ENCODE measurements at places on chromosomes 2 and 18.

DNA sequence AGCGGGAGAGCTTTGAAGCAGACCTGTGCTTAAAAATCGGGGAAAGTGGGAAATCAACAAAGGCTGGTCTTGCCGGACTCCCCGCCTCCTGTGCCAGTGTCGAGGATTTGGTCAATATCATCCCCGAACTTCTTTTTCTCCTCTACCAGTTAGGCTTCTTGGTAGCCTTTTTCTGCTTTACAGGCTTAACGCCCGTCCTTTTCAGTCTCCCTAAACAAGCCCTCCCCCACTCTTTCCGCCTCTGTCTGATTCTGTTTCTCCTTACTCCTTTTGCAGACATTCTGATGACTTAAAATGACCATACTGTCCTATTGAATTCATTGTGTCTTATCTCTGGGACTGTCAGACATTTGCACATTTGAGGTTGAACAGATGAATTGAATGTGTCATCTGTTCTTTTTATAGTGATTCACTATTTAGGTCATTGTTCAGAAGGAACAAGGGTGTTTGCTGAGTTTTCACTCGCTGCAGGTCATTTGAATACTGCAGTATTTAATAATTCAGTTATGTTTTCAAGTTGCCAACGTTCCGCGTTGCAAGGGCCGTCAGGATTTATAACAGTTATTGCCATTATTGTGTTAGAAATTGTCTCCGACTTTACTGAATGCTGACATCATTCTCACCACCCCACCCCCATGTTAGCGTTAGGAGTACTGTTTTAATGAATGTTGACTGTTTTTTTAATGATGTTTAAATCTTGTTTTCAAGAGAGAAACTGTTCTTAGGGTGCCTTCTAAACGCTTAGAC, 1.1 kb downstream of the ITGAV start:
- peak; percentile 68 for DNase-seq

DNA sequence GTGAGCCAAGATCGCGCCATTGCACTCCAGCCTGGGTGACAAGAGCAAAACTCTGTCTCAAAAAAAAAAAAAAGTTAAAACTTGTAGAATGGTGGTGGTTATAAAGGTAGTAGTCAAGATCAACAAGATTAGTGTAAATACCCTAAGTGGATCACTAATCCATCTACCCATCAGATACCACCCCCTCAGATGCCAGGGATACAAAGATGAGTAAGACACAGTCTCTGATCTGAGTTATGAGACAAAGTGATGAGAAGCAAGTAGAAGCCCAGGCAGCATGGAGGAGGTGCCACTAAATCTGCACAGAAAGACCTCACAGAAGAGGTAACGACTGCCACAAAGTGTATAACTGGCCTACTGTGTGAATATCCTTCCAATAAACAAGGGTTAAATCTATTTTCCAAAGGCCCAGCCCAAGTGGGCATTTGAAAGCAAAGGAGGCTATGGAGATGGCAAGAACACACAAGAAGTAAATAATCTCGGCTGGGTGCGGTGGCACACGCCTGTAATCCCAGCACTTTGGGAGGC, 20.2 kb downstream of the NFE2L2 start:
- no peak for DNase-seq

DNA sequence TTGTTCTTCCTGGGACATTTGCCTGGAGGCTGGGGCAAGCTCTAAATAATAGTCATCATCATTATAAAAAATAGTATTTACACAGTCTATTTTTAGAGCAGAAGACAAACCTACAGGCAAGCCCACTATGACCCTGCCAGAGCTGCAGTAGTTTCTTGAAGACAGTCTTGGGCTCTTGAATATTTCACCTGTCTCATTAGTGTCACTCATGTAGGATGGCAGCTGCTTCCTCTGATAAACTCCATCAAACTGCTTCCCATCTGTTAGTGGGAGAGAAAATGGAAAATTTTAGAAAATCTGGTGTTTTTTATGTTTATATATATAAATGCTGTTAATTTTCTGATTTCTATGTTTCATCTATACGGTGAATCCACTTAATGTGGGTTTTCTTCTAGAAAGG, 8.5 kb upstream of the CYRIA start:
- DNase-seq, result no peak

DNA sequence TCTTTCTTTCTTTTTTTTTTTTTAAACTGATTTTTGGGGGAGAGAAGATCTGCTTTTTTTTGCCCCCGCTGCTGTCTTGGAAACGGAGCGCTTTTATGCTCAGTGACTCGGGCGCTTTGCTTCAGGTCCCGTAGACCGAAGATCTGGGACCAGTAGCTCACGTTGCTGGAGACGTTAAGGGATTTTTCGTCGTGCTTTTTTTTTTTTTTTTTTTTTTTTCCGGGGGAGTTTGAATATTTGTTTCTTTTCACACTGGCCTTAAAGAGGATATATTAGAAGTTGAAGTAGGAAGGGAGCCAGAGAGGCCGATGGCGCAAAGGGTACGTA, 587 bp downstream of the MEIS1 start:
- DNase-seq, result no peak

DNA sequence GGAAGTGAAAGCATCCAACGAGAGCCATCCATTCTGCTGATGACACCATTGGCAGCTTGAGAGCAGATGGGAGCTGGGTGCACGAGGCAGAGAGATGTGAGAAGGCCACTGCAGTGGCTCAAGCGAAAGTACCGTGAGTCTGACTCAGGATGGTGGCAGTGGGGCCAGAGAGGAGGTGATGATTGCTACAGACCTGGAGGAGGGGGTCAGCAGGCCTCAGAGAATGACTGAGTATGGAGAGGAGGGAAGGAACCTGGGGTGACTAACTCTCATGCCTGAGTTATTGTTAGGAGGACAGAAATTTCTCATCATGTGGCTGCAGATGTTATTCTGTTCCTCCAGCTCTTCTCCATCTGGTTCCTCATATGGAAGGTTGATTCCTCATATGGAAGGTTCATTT, 8.8 kb upstream of the ZBTB7C start:
- no peak for DNase-seq

DNA sequence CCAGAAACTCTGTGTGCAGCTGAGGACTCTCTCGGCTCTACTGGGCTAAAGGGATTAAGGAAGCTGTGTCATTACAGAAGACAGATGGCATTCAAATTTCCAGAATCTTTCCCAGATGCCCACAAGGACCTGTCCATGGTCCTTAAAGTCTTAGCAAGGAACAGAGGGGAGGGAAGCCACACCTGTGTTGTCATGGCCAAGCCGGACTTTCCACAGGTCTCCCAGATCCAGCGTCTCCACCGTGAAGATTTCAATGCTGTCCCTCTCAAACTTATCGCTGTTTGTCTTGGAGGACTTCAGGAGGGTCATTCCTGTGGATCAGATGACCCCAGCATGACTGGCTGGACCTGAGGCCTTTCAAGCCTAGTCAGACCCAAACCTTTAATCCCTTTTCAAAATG, 114.5 kb downstream of the LOXHD1 start:
- no peak for DNase-seq

DNA sequence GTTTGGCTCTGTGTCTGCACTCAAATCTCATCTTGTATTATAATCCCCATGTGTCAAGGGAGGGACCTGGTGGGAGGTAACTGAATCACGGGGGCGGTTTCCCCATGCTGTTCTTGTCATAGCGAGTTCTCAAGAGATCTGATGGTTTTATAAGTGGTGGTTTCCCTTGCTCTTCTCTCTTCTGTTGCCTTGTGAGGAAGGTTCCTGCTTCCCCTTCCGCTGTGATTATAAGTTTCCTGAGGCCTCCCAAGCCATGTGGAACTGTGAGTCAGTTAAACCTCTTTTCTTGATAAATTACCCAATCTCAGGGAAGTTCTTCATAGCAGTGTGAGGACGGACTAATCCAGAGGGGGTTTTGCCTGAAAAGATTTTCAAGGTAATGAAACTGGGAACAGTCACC, 245.4 kb downstream of the GALR1 start:
- no peak for DNase-seq

- DNase-seq, result no peak
Measured at GRCh38 chr2:134818321-134818720, 20.1 kb upstream of the ACMSD start.

Data from NCI-H748 treated with DMSO at 0.1 percent for 48 hours (cell line).